ENCODE measurements at places on chromosomes 3 and 15. TPM values are rescaled to one million over a fixed set of nuclear protein-coding genes. Genes with fewer than 3 reads are reported as not detected.

CCDC174 gene
- total RNA-seq = 7.3 TPM

SSUH2 gene
- total RNA-seq = not detected

PTPRG gene
- 32.6 TPM for total RNA-seq

AADACL2 gene
- not detected for total RNA-seq

TUSC7 gene
- not detected for total RNA-seq

PLD1 gene
- 9.5 TPM for total RNA-seq

GOLGA8T gene
- 0.17 TPM for total RNA-seq

MST1R gene
- total RNA-seq = 0.86 TPM

LTK gene
- total RNA-seq = 0.17 TPM

Measured in bronchial smooth muscle cell (primary cell).